Cerebellum (tissue), 4 donors: ENCODE measurements at places on chromosomes 6 and 20.
A peak's percentile ranks its signal among the peaks of the same experiment; 100 is the strongest.

GRCh38 chr6:88376768-88377387, 210.7 kb upstream of the CNR1 start:
- DNase-seq = no peak

DNA sequence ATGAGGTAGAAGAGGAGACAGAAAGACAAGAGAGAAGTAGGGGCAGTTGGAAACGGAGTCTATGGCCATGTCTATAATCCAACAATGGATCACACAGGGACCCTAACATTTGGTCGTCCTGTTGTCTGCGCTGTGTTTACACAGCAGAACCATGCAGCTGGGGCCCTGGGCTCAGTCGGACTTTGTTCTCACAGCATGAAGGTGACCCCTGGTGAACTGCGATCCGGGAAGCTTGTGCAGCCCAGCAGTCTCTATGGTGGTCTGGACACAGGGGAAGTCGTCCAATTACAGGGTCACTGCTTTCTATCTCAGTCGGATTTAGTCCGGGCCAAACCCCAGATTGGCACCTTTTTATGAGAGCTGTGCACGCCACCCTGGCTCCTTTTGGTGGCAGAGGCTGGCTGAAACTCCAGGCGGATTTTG, 153.6 kb downstream of the FOXA2 start:
- no peak for DNase-seq

GRCh38 chr6:97977084-97977483, 694.1 kb upstream of the MMS22L start:
- DNase-seq = no peak

GRCh38 chr6:131914967-131915751, 36.0 kb downstream of the CCN2 start:
- peak; percentile 10 for DNase-seq

DNA sequence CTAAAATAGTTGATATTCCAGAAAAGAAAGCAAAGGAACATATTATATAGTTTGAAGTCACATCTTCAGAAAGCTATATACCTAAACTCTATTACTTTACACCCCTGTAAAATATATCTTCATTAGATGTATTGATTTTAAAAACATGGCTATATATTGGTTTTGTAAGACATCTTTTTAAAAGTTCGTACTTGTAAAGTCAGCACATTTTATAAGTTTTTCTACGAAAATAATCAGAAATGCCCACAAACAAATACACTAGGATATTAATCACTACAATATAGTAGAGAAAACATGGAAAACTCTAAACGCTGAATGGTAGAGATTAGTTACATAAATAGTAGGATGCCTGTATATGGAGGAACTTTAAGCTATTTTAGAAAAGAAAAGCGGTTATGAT, 52.9 kb downstream of the RNF217 start:
- no peak for DNase-seq

GRCh38 chr6:13454286-13455221, 32.8 kb downstream of the GFOD1 start:
- DNase-seq = no peak

DNA sequence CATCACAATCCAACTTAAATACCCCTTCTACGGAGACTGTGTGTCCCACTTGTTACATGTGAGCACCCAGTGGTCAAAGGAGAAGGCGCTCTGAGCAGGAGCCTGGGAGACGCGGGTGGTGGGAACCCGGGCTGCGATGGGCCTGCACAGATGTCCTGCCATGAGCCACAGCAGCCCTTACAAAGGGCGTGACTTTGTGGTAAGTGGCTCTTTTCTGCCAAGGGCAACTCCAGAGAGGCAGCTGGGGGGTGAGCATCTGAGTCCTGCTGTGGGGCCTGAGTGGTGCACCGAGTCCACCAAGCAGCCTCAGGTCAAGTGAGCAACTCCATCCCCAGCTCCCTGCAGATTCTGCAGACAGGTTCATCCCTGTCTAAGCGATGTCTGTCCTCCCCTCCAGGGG, 33.6 kb upstream of the CST7 start:
- DNase-seq = no peak

GRCh38 chr6:144395826-144396225, 110.7 kb downstream of the UTRN start:
- no peak for DNase-seq

GRCh38 chr6:109291902-109292301, 90.4 kb downstream of the CD164 start:
- no peak for DNase-seq

- DNase-seq = no peak
Observed at GRCh38 chr6:45959534-45960145, 56.0 kb downstream of the CLIC5 start.
